Suprapubic skin (tissue), 4 donors: ENCODE measurements at places on chromosomes 2 and 18.

DNA sequence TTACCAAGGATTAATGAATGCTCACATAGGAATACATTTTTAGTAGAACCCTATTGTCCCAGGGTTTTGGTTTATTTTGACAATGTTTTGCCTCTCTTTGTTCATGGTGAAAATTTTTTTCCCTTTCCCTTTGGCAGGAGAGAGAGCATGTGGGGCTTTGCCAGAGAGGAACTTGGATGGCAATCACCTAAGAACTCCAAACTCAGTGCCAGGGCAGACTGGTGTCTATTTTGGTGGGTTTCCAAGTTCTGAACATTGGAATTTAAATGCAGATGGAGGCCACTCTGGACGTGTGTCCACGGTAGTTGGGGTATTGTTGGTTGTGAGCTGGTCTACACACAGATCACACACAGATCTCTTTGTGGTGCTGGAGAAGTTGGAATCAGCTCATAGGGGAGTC lies 2091.1 kb upstream of the PIK3C3 start:
- no peak for DNase-seq

- no peak for DNase-seq
Observed at GRCh38 chr18:62384068-62384467, 59.0 kb downstream of the TNFRSF11A start.

- DNase-seq, result no peak
Observed at GRCh38 chr2:138499684-138500083, 1.9 kb upstream of the SPOPL start.

- DNase-seq, result no peak
Observed at GRCh38 chr2:130878316-130878715, 41.6 kb downstream of the ARHGEF4 start.

GRCh38 chr18:79532313-79533007 lies 136.7 kb downstream of the NFATC1 start:
- DNase-seq, result no peak

- DNase-seq, result no peak
Observed at GRCh38 chr2:195563857-195564512, 93.0 kb upstream of the SLC39A10 start.

DNA sequence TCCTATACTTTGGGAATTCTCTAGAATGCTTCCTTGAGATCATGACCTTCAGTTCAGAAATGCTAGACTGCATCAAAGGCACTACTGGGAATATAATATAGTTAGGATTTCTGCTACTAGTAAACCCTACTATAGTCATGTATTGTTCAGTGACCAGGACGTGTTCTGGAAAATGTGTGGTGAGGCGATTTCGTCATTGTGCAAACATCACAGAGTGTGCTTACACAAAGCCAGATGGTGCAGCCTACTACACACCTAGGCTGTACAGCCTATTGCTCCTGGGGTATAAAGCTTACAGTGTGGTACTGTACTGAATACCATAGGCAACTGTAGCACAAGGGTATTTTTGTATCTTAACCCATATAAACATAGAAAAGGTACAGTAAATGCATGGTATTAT lies 13.0 kb downstream of the CXCR4 start:
- no peak for DNase-seq

DNA sequence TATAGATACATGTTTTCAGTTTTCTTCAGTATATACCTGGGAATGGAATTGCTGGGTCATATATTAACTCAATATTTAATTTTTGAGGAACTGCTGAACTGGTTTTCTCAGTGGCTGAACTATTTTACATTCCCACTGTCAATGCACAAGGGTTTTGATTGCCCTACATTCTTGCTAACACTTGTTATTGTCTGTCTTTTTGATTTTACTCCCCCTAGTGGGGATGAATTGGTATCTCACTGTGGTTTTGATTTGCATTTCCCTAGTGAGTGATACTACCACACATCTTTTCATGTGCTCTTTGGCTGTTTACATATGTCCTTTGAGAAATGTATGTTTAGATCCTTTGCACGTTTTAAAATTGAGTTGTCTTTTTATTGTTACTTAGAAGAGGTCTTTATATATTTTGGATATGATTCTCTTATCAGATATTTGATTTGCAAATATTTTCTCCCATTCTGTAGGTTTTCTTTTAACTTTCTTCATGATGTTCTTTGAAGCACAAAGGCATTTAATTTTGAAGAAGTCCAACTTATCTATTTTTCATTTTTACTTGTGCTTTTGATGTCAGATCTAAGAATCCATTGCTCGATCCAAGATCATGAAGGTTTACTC lies 36.2 kb downstream of the ASB1 start:
- no peak for DNase-seq

DNA sequence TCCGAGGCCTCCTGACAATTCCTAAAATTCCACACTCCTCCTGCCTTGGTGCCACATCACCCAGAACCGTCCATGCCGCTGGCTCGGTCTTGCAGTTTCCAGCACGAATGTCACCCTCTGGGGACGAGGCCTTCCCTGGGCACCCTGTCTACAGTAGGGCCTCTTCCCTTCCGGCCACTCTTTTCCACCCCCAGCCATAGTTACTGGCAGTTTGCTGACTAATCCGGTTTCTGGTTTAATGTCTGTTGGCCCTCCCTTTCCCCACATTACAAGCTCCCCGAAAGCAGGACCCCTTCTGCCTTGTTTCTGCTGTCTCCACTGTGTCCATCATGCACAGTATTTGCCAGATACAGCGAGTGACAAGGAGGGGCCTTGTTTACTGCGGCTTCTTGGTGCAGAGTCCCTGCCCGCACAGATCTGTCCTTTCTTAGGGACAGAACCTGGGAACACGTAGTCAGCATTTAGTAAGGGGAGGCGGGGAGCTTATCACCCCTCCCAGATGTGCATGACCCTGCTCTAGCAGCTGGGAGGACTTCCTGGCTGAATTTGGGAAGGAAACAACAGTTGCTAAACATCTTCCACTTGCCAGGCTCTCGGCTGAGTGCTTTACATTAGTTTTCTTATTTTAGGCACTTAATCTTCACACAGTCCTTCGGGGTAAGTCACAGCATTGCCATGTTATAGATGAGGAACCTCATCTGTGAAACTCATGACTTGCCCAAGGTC lies 23.6 kb upstream of the CATIP start:
- DNase-seq, result no peak
